ENCODE measurements at places on chromosomes 2 and 18.

- no peak for DNase-seq
These were observed 107.6 kb downstream of the MEMO1 start for GRCh38 chr2:31903109-31903780.

- no peak for DNase-seq
These were observed 45.8 kb upstream of the EML6 start for GRCh38 chr2:54677476-54678265.

DNA sequence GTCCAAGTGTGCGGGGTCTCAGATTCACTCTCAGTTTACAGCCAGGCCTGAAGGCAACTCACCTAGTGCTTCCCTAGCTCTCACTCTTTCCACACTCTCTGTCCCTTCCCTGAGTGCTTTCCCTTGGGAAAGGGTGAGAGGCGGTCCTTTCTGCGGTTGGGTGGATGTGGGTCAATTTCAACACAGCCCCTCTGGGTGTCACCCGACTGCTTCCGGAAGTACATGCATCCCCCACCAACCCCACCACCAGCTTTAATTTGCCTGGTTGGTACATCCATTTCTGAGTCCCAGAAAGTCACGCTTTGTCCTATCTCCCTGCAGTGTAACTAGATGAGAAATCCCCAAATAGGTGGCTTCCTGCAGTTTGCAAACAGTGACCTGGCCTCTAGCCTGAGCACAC, 307.3 kb upstream of the MEIS1 start:
- no peak for DNase-seq

DNA sequence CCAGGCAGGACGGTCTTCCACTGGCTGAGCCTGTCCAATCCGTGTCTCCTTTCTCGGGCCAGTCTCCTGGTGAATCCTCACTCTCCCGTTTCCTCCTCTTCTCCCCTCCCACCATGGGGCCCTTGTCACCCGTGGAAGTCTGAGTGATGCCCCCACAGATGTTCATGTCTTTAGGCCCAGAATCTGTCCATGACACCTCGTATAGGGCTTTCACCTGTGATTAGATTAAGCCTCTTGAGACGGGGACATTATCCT, 193.5 kb downstream of the ZFP36L2 start:
- no peak for DNase-seq

DNA sequence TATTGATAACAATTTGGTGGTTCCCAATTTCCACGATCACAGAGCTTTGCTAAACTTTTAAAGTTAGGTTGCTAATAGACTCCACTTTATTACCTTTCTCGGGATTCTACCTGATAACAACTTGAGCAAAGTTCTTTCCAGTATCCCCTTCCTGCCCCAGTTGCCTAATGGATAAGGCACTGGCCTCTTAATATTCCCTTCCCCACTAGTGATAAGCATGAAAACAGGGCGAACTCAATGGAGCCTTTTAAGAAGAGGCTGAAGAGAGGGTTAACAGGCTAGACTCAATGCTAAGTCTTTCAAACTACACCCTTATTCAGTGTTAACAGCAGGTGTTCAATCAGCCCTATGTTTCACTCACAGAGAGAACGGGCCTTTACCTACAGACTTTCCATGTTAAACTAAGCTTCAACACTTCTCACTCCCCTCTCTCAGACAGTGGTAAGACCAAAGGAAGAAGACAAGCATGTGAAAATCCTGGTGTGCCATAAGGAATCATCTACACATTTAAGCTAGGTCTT, 75.8 kb downstream of the ANKRD44 start:
- no peak for DNase-seq

- DNase-seq: no peak
These were observed 46.6 kb downstream of the MAP2 start for GRCh38 chr2:209470466-209470865.

All from activated CD4-positive, alpha-beta memory T cell treated with anti-CD3 and anti-CD28 coated beads for 36 hours (primary cell).